Fibroblast of mammary gland (primary cell): ENCODE measurements at places on chromosomes 12 and 14.

- peak; percentile 100 for DNase-seq
Measured at GRCh38 chr14:81400852-81401251, 728 bp upstream of the STON2 start.

DNA sequence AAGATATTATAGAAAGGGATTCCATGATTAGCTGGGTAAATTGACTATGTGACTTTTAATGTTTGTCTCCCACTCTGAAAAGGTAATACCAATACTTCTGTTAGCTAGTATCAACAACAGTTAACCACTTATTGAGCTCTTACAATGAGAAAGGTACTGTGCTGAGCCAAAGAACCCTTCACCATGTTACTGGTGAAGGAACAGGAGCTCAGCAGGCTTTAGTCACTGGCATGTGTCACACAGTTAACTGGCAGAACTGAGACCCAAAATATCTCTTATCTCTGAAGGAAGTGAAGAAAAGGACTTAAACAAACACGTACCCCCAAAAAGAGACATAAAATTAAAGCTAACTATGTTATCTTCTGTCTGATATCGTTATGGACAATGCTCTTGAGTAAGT, 170.6 kb downstream of the MED13L start:
- no peak for DNase-seq

DNA sequence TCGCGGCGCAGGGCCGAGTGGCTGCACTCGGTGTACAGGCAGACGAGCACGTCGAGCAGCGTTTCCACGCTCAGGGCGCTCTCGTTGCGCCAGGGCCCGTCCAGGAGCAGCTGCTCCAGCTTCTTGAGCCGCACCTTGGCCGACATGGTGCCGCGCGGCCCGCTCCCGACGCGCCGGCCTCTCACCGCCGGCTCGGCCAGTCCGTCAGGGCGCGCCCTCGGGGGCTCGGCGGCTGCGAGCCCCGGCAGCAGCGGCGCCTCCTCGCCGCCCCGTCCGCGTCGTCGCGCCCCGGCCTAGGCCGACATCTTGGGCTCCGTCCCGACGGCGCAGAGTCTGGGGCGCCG, 349 bp downstream of the CDC42BPB start:
- no peak for DNase-seq

- DNase-seq = no peak
Measured at GRCh38 chr12:18267427-18268099, 6.2 kb downstream of the PIK3C2G start.

DNA sequence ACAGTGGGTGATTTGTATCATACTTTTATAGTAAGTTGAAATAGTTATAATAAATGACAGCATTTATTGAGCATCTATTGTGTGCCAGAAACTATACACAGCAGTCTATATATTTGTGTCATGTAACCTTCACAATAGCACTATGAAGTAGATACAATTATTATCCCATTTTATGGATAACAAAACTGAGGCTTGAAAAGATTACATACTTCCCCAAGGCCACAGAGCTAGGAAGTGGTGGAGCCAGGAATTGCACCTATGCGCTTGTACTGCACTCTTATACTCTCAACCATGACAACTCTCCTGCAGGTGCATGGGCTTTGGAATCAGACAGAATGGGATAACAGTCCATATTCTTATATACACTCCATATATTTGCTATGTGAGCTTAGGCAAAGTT, 110.6 kb upstream of the SOX5 start:
- DNase-seq = no peak

GRCh38 chr12:78683031-78683430, 181.5 kb upstream of the SYT1 start:
- DNase-seq = no peak

DNA sequence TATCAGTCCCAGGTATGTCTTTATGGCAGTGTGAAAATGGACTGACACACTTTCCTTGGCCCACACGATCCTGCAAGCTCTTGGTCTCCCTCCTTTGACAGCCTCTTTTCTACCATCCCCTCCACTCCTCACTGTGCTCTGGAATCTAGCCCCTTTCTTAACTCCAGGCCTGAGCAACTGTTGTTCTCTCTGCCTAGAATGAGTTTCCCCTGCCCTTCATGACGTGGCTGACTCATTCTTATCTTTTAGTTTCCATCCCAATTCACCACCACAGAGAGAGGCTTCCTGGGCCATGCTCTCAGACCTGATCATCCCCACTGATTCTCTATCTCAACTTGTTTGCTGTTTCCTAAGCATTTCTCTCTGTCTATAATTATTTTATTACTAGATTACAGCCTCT, 157.4 kb upstream of the HMGA2 start:
- peak; percentile 42 for DNase-seq

GRCh38 chr12:2260441-2260840, 207.7 kb downstream of the CACNA1C start:
- no peak for DNase-seq

DNA sequence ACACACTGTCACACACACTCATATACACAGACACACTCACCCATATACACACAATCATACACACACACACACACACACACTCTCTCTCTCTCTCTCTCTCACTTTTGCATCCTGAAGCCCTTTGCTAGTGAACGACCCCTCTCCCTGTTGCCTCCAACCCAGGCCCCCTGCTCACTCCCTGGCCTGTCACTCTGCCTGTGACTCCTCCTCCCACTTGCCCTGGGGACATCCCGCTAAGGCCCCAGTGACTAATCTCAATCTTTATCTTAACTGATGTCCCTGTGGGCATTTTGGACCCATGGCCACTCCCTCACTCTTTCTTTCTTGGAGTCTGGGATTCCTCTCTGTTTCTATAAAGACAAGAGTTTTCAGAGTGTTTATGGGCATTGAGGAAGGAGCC, 10.9 kb upstream of the DLK1 start:
- DNase-seq = no peak

- DNase-seq = peak; percentile 72
Measured at GRCh38 chr14:55240526-55241178, 30.6 kb upstream of the FBXO34 start.

DNA sequence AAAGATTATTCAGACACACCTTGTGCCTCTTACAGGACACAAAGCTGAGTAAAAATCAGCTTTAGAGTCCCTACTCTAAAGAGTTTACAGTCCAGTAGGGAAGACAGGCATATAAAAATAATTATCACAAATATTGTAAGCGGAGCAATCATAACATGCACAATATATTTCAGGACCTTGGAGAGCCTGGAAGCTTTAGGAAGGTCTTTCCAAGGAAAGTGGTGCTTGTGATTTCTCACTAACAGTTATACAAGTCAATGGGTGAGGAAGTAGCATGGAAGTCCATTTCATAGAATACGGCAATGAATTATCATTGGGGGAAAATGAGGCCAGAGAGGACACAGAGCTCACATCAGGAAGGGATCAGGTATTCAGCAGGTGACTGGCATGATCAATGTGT, 268.3 kb downstream of the C12orf50 start:
- DNase-seq = no peak

DNA sequence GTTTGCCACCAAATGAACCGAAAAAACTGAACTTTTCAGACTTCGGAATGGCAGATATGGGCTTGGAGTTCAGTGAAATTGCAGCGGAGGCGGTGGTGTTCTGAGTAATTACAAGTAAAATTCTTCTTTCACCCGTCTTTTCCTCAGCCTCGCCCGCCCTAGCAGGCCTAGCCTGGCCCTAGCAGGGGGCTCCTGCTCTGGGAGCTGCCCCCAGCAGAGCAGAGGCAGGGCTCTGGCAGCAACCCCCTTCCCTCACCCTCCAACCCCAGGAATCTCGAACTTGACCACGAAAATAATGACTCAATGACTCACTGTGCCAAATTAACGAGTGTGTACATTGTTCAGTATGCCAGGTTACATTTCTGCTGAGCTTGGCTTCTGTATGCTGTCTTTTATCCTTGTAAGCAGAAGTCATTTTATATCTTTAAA, 1.1 kb downstream of the PAPLN start:
- peak; percentile 82 for DNase-seq

DNA sequence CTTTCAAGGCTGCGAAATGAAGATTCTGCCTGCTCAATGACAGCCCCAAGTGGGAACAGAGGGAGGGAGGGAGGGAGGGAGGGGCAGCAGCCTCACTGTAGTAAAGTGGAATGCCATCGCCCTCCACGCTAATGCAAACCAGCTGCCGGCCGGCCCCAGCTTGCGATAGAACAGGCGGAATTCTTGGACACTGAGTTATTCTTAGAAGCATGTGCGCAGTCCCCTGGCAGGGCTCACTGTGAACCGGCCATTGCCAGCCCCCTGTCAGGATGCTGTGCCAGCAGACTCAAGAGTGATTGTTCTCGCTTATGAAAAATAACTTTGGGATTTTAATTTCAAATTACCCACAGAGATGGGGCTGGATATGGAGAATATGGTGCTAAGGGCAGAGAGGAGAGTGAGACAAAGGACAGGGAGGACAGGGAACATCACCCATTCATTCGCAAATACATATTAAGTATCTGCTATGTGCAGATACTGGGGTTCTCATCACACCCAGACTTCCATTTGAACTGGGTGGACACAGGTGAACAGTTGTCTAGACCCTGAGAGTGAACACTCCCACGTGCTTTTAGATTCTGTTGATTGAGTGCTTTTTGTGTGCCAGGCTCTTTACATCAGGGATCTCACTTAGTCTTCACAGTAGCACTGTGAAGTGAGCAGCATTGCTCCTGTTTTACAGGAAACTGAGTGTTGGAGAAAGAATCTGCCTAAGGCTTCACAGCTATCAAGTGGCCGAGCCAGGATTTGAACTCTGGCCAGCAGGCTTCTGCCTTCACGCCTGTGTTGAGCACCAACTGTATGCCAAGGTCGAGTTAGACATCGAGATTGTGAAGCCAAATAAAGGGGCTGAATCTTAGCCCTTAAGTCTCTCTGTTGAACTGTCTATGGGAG, 192.9 kb downstream of the C12orf75 start:
- DNase-seq = peak; percentile 84

DNA sequence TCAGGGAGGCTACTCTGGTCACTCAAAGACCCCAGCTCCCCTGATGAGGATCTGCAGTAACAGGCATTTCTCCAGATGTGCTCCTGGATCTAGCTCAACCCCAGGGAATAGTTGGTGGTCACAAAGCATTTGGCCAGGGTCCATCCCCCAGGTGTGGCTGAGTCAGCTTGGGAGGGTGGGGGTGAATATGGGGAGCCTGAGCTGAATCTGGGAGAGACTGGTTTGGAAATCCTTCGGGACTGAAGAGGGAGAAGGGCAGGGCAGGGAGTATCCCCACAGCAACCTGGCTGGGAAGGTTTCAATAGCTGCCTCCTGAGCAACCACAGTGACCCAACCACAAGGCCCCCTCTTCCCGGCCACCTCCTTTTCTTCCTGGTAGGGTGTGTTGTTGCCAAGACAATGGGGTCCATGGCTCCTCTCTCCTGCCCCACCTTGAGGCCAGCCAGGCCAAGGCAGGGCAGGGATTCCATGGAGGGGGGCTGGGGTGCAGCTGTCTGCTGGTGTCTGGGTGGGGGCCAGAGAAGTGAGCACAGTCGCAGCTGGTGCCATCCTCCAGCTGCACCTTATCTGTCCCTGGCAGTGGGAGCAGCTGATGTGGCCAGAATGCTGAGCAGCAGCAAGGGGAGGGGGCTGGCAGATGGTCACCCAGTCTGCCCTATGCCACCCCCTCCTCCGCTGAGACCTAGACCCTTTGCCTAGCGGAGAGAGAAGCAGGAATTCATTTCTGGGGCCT, 5.5 kb downstream of the ASIC1 start:
- no peak for DNase-seq
